ENCODE measurements at places on chromosomes 16 and 17.

- DNase-seq: no peak
These were observed 37.4 kb upstream of the LONP2 start for GRCh38 chr16:48206594-48207242.

DNA sequence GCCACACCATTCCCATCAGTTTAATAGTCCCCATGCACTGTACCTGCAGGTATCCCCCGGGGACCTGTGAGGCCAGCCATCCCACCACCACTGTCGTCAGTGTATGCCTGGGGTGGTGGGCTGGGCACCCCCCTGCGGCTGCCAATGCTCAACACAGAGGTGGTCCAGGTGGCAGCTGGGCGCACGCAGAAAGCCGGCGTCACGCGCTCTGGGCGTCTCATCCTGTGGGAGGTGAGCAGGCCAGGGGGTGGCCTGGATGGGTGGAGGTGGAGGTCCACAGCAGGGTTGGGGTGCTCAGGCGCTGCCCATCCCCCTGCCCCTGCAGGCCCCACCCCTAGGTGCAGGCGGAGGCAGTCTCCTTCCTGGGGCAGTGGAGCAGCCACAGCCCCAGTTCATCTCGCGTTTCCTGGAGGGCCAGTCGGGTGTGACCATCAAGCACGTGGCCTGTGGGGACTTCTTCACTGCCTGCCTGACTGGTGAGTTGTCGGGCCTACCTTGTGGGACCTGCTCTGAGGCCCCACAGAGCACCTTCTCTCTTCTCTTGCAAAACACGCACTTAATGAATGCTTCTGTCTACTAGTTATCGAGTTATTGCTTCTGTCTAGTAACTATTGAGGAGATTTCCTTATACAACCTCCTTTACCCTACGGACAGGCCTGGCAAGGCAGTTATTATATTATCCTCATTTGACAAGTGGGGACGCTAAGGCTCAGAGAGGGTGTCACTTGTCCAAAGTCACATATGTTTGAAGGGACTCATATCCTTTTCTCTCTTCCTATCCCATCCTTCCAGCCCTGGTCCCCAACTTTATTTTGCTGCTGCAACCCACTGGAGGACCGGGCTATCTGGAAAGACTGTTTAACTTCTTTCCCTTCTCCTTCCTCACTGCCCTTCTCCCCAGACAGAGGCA is 5.8 kb upstream of the TRAF4 start:
- DNase-seq: no peak

DNA sequence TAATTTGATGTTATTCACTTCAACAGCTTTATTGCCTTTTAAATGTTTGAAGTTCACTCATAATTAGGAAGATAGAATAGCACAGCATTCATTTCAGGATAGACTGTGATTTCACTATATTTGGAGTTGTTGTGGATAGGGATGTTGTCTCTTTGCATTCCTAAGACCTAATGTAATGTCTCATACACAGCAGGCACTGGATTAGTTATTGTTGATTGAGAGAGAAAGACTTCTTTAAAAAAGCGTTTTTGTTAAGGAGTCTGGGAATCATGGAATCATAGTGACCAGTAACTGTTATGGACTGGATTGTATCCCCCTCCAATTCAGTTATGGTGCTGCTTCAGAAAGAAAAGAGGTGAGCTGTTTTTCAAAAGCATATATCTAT is 122.0 kb downstream of the USP22 start:
- DNase-seq: no peak

- DNase-seq: peak; percentile 86
These were observed at the start of gene TELO2 for GRCh38 chr16:1492923-1493745. TELO2 (plus strand) TSS chr16:1493360; CDS start chr16:1494282, 922 bp downstream.

- DNase-seq: no peak
These were observed 22.7 kb downstream of the SLC6A4 start for GRCh38 chr17:30212750-30213149.

DNA sequence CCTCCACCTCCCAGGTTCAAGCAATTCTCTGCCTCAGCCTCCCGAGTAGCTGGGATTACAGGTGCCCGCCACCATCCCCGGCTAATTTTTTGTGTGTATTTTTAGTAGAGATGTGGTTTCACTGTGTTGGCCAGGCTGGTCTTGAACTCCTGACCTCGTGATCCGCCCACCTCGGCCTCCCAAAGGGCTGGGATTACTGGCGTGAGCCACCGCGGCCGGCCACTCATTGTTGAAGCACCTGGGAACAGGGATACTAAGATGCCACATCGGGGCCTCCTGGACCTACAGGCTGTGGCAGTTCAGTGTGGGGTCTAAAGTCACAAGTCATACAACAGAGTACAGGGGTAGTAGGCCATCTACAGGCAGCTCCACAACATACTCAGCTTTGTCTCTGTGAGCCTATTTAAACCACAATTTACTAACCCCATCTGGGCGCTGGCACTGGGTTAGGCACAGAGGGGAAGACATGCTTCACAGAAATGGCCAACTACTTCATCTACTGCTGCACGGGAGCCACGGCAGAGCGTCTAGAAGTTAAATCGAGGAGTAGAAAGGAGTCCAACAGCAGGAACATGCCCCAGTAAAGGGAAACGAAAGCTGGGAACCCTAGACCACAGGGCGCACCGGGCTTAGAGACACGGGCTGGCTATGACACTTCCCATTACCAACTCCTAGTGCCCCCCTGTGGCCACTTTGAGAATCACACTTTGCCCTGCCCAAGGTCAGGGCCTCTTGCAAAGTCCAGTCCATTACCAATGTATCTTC is 4.3 kb downstream of the VAMP2 start:
- peak; percentile 74 for DNase-seq

- DNase-seq: no peak
These were observed 19.9 kb upstream of the JPH3 start for GRCh38 chr16:87582216-87582965.

- no peak for DNase-seq
These were observed 105.1 kb downstream of the BCAS3 start for GRCh38 chr17:60782742-60783141.

GRCh38 chr17:48552466-48553189 is 7.7 kb upstream of the HOXB2 start:
- DNase-seq: no peak

- DNase-seq: peak; percentile 95
These were observed at the start of gene RAB40B for GRCh38 chr17:82698065-82698973. RAB40B (minus strand) TSS chr17:82698698; CDS start chr17:82698596, 102 bp downstream.

DNA sequence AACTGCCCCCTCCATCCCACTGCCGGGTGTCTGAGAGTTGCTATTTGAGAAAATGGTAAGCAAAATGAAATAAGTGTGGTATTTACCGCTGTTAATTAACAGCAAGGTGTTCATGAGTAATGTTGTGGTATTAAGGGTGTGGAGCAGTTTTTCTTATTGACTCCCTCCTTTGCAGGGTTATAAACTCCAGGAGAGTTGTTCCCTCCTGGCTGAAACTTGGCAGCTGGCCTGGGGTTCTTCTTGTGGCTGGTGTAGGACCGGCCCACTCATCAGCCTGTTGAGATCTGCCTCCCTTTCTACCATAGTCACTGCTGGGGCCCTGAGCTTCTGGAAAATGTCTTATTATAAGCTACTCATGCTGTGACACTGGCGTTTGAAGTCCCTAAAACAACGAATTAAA is 128.6 kb downstream of the SOX9 start:
- no peak for DNase-seq

GRCh38 chr16:50610331-50611262 is 62.4 kb downstream of the NKD1 start:
- DNase-seq: no peak

- no peak for DNase-seq
These were observed 26.3 kb upstream of the CCL2 start for GRCh38 chr17:34228781-34229180.

GRCh38 chr17:9273428-9274391 is 252.4 kb downstream of the NTN1 start:
- DNase-seq: no peak

DNA sequence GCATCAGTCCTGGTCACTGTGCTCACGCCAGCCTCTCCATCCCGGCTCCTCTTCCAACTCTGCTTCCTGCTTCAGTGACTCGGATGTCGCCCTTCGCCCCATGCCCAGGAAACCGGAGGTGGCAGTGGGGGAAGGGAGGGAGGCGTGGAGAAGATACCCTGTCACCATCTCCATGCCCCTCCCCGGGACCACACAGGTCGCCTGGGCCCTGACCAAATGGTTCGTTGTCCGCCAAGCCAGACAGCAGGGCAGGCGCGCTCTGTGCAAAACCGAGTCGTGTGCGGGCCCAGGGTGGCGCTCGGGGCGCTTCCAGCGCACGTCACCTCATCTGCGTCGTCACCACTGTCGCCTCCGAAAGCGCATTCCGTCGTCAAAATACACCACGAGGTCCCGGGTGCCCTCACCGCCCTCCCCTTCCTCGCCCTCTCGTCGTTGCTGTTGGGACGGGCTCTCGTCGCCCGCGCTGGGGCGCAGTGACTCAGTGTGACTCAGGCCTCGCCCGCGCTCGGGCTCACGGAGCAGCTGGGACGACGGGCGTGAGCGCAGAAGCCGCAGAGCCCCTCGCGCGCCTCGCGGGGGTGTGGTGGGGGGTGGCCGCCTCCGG is 39.2 kb downstream of the ZNF778 start:
- no peak for DNase-seq

- no peak for DNase-seq
These were observed 782.9 kb upstream of the SOX9 start for GRCh38 chr17:71337938-71338337.

GRCh38 chr17:44079877-44080821 is 9.6 kb downstream of the G6PC3 start:
- no peak for DNase-seq

DNA sequence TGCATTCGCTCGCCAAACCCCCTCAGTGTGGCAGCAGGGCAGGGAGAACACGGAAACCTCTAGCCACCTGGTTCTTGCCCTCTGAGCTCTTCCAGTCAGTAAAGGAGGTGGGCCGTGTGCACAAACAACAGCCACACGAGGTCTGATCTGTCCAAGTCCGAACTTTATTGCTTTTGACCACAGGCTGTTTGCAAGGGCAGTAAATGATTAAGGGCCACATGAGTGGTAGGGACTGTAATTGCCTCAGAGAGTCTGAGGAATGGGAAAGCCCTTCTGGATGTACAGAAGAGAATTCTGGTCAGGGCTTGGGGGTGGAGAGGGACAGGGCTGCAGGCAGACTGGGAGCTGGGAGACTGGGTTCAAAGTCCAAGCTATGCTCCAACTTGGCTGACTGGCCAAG is 75.7 kb upstream of the LHX1 start:
- DNase-seq: no peak

- no peak for DNase-seq
These were observed 176.1 kb downstream of the CCDC182 start for GRCh38 chr17:57569021-57569420.
